ENCODE measurements at places on chromosomes 7 and 10. TPM values are rescaled to one million over a fixed set of nuclear protein-coding genes. Genes with fewer than 3 reads are reported as not detected.

Gene CCL26
- 1.0 TPM for polyA plus RNA-seq

Gene ANLN
- 31.4 TPM for polyA plus RNA-seq

Gene RP9
- polyA plus RNA-seq = 26.7 TPM

Gene TMEM196
- 0.11 TPM for polyA plus RNA-seq

Gene TMEM176B
- polyA plus RNA-seq = 17.4 TPM

DNA sequence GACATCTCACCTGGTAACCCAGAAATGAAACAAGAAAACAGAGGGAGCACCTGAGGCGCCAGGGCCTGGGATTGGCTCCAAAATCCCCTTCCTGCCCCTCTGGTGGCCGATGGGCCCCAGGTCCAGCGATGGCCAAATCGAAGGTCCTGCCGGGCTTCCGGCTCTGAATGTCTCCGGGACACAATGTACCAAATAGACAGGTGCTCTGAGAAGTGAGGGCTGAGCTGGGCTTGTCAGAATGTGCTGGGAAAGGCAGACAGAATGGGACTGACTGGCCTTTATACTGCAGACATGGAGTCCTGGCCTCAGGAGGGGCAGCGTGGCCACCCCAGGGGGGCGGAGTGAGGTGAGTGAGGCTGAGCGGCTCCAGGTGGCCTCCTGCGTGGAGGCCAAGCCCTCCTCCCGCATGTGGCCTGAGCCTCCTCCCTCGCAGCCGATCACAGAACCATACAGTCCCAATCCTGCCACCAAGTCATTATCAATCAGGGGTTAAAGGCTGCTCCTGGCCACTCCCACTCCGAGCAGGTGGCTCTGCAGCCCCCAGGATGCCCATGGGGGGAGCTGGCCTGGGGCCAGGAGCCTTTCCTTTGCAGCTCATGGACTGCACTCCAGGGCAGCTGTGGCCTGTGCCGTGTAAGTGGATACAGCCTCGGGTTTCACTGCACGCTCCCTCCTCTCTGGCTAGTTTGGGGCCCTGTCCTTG lies 185.5 kb downstream of the ADARB2 start:
- DNase-seq = no peak

DNA sequence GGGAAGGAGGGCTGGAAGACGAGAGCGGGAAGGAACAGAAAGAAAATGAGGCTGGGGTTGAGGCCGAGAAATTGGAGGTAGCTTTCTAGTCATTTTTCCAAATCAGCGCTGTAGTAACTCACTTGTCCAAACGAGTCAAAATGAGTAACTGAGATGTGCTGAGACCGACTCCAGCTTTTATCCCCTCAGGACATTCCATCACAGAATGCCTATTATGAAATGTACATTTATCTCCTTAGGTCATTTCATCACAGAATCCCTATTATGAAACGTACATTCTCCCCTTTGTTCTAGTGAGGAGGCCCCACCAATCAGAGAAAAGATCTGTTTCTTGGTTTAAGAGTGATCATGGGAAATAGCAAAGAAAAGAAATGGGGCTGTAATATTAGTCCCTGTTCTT lies 55.7 kb upstream of the AMPH start:
- DNase-seq = no peak

GRCh38 chr10:128230401-128230800 lies 104.2 kb upstream of the MKI67 start:
- DNase-seq = no peak

DNA sequence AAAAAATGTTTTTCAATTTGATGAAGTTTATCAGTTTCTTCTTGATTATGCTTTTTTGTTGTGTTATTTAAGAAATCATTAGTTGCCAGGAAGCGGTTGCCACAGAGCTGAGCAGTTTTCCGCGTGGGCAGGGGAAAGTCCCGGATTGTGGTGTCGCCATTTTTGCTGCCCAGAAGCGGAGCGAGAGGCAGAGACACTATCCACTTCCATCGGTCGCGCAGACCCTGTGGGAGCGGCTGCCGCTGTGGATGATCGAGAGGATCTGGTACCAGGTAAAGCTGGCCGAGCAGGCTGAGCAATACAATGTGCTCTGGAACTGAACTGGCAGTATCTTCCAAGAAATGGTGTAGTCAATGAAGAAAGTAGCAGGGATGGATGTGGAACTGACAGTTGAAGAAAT lies 119.8 kb downstream of the ZNF736 start:
- DNase-seq = no peak

DNA sequence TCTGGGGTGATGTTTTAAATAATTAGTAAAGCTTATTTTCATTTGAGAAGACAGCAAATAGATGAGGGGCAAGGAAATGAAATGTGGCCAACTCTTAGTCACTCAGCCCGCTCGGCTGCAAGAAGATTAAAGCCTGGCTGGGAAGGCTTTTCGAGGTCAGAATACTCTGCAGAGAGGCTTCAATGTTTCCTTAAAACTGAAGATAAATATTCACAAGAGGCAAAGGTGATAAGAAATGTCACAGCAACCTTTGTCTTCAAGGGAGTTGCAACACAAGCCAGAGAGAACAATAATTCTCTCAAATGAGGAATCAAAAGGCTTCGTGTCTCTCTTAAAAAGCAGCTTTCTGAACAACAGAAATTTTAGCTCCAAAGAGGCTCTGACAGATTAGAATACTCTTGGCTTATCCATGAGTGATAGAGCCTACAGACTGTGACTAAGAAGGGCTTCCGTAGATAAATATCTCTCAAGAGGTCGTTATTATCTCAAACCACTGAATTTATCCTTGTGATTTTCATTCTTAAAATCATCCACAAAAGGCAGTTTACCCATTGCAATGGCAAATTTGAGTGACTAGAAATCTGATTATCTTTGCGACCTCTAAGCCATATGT lies 92.5 kb downstream of the KLF6 start:
- no peak for DNase-seq

- DNase-seq = no peak
Observed at GRCh38 chr7:130228840-130229502, 21.3 kb downstream of the SSMEM1 start.

DNA sequence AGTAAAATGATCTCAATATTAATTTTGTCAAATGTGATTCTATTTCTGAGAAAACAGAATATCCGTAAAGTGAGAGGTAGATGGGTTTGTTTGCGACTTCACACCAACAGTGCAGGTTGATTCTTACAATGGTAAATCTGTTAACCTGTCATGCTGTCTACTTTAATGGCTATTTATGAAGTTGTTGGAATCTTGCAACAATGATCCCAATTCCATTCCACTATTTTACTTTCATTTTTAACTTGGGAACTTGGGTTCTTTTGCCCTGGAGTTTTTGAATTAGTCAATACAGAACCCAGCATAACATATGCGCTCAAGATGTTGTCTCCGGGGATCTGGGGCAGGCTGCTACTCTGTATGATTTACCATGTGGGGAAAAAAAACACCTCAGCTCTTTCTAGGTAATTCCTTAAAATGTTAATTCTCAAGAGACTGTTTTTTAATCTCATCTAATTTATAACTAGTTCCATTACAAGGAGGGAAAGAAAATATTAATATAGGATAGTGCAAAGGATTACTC lies 1.2 kb downstream of the LGI1 start:
- no peak for DNase-seq

GRCh38 chr7:124652237-124652636 lies 113.4 kb downstream of the GPR37 start:
- DNase-seq = no peak

GRCh38 chr7:143884241-143884968 lies 17.6 kb downstream of the TCAF1 start:
- no peak for DNase-seq

DNA sequence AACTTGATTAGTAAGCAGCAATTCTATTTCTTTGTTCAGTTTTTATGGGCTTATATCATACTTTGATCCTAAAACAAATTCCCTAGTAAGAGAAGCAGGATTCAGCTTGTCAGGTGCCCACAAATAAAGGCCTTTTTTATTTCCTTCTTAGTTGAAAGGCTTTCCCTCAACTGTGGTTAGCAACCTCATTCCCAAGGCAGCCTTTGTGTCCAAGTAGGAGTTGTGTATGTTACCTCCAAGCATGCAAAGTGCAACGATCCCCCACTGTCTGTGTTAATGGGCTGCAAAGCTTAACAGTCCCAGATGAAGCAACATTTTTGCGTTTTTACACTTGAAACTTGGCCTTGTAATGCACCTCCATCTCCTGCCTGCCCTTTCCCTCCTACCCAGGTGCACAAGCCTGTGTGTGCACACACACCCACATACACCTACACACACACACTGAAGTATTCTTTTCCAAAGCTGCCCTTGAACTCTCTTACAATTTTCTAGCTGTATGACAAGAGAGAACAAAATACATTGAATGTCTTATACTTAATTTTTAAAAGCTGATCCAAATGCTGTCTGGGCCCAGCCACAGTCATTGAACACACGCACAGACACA lies 278.2 kb downstream of the SNX13 start:
- DNase-seq = no peak

DNA sequence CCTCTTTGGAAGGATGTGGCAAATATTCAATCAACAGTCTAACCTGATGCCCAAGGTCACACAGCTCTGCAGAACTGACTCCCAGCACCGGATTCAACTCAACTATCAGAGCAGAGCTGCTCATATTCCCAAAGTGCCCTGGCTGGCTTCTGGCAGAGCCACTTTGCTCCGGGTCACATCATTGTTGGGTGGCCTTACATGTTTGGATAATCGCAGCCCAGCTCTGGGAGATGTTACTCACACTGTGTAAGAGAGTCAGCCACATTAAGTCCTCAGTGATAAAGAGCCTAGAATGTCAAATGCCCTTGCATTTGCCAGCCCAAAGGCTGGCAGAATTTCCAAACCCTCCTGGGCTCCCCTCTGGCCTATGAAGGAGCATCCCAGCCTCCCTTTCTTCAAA lies 79.8 kb upstream of the PDE1C start:
- no peak for DNase-seq

- DNase-seq = no peak
Observed at GRCh38 chr10:104648421-104648820, 7.3 kb downstream of the SORCS3 start.

All from muscle of arm (tissue), 14 donors.